ENCODE measurements at places on chromosomes 6 and 20. TPM values are rescaled to one million over a fixed set of nuclear protein-coding genes. Genes with fewer than 3 reads are reported as not detected.

TBX18 gene
- not detected for total RNA-seq

DNA sequence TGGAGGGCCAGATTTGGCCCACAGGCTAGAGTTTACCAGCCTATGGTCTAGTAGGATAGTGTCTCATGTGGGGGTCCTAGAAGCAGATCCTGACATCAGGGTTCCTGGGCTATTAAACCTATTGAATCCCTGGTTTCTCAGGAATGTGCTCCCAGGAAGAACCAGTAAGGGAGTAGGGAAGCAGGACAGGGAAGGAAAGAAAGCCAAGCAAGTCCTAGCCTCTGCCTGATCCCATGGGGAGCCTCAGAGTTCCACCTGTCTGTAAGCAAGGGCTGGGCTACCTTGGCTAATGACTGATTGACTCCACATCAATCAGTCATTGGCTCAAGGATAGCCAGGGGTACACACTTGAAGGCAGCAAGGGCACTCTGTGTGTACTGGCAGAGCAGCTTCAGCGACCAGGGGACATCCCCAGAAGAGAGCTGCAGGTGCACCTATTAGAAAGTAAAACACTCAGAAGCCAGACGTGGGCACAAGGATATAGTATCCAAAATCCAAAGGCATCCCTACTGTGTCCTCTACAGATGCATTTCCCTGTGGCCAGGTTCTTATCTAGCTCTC is 309.5 kb downstream of the TSHZ2 start:
- no peak for ATAC-seq

ANKEF1 gene
- 2.4 TPM for total RNA-seq

TPBG gene
- total RNA-seq = 1.9 TPM

PRDM1 gene
- total RNA-seq = 138 TPM

RSPO3 gene
- not detected for total RNA-seq

FAM83C gene
- total RNA-seq = not detected

GRCh38 chr6:128204616-128205015 is 303.8 kb upstream of the THEMIS start:
- ATAC-seq = no peak

DNA sequence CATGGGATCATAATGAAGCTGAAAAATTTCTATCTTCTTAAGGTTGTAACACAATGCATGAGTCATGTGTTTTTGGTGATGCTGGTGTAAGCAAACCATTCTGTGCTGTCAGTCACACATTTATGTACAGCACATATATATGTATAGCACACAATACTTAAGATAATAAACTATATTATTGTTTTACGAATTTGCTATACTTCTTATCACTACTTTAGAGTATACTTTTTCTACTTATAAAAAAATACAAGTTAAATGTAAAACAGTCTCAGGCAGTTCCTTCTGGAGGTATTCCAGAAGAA is 920.1 kb upstream of the FLRT3 start:
- ATAC-seq = no peak

DNA sequence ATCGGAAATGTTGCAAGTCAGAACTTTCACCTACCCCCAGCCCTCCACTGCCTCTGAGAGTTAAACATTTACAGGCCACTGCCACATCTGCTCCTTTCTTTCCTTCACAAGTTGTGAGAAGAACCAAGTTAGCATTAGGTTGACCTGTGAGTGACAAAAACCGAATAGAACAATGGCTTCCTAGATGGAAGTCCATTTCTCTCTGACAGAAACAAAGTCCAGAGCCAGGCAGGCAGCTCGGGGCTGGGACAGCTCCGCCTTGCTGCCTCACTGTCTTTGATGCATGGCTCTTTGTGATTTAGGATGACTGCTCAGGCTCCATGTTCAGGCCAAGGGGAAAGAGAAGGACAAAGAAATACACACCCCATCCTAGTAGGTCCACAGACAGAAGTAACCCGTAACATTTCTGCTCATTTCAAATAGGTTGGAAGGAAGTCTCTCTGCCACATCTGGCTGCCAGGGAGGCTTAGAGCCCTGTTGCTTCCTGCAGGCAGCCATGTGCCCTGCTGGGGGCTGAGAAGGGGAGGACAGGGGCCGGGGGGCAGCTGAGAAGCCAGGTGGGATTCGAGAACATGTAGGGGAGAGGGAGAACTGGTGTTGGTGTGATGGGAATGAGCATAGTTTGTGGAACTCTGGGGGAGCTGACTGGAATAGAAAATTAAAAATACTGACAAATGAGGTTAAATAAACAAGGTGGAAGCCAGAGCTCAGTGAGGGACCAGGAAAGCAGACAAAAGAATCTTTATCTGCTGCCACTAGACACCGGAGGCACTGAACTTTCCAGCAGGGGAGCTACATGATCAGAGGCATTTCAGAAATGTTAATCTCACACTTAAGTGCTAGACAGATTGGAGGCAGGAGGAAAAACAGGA is 19.5 kb upstream of the IER3 start:
- ATAC-seq = no peak

TULP1 gene
- not detected for total RNA-seq

FILIP1 gene
- not detected for total RNA-seq

DNA sequence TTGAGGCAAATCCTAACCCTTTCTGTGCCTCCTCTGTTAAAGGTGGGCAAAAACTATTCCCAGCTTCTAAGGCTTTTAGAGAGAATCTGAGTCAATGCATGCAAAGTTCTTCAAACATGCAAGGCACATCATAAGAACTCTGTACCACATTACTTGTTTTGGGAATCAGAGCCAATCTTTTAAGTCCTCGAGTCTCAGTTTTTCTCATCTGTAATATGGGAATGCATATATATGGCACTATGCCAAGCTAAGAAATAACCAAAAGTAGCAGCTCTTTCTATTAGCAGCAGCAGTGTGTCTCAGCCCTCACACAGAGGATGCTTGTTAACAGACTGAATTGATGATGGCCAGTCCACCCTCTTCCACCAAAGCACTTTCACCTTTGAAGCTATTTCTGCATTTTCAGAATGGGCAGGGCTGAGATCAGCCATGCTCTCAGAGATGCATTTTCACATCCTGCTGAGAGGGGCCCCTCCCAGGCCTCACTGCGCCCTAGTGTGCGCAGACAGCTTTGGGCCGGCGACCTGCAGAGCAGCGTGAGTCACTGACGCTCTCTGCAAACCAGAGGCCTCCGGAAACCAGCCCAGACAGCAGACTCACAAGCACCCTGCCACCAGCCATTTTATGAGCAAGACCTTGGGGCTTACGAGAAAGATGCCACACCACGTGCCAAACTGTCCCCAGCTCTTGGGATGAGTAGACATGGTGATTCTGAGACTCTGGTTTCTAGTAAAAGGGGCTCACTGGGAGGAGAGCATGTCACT is 138.0 kb downstream of the NFATC2 start:
- peak; percentile 84 for ATAC-seq

COX7A2 gene
- 260 TPM for total RNA-seq

- ATAC-seq = no peak
Observed at GRCh38 chr6:17059022-17059421, 42.8 kb upstream of the STMND1 start.

DNA sequence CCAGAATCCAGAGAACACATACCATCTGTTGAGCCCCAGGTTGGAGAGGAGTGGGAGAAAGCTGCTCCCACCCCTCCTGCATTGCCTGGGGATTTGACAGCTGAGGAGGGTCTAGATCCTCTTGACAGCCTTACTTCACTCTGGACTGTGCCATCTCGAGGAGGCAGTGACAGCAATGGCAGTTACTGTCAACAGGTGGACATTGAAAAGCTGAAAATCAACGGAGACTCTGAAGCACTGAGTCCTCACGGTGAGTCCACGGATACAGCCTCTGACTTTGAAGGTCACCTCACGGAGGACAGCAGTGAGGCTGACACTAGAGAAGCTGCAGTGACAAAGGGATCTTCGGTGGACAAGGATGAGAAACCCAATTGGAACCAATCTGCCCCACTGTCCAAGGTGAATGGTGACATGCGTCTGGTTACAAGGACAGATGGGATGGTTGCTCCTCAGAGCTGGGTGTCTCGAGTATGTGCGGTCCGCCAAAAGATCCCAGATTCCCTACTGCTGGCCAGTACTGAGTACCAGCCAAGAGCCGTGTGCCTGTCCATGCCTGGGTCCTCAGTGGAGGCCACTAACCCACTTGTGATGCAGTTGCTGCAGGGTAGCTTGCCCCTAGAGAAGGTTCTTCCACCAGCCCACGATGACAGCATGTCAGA is 77.4 kb downstream of the ASXL1 start:
- ATAC-seq = no peak

DNA sequence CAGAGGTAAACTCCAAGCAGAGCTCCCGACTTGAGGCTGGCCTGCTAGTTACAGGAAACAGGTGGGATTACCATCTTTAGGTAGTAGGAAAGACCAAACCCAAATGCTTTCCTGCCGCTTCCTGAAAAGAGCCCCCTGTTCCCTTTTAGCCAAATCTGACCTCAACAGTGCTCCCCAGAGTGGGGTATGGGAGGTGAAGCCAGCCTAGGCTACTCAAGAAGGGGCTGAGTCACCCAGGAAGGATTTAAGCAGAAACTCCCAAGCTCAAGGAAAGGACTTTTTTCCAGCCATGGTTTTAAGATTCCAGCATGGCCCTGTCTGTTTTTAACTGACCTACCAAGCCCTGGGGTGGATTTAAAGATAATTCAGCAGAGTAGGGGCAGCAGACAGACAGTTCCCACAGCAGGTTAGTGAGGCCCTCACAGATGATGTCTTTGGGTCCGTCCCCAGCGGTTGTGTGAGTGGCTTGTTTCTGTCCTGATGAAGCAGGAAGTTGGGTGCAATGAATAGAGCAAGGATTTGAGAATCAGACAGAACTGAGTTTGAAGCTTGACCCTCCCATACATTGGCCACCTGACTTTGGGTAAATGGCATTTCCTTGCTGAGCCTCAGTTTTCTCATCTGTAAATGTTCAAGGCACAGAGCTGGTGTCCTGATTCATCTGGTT is 76.9 kb upstream of the MAFB start:
- no peak for ATAC-seq

ERGIC3 gene
- 142 TPM for total RNA-seq

- ATAC-seq = no peak
Observed at GRCh38 chr20:6178537-6178936, 55.7 kb upstream of the FERMT1 start.

ADGRF1 gene
- total RNA-seq = not detected

EFCAB8 gene
- total RNA-seq = 0.19 TPM

FIG4 gene
- 10.5 TPM for total RNA-seq

OSER1 gene
- total RNA-seq = 38.6 TPM

- ATAC-seq = no peak
Observed at GRCh38 chr6:122709922-122710512, 69.5 kb upstream of the FABP7 start.
